Tongue (tissue), 3 donors: ENCODE measurements at places on chromosomes 4 and X. TPM values are rescaled to one million over a fixed set of nuclear protein-coding genes. Genes with fewer than 3 reads are reported as not detected.

Gene HNRNPD
- total RNA-seq: 103 TPM

DNA sequence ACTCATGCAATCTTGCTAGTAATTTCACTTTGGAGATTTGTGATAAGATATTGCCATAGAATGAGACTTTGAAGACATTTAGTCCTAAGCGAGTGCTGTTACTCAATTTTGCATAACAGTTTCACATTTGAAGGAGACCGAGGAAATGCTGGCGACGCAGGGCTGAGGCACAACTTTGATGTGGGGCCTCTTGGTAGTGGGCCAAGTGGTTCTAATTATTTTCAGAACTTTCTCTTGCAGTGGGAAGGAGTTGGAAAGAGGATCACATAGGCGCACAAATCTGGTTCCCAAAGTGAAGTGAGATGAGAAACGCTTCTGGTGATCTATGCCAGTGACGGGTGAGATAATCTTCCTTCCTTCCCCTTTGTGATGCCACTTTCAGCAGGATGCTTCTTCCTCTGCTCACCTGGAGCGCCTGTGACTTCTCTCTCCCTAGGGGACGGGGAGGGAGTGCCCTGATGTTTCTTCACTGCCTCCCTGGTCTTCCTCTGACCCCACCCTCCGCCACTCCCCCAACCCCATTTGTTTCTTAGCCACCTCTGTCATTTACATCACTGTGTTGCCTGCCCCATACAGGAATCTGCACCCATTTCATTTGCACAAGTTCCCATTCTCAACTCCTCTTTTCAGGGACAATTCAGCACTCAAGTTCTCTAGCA, 138.9 kb upstream of the MID1 start:
- DNase-seq: no peak

DNA sequence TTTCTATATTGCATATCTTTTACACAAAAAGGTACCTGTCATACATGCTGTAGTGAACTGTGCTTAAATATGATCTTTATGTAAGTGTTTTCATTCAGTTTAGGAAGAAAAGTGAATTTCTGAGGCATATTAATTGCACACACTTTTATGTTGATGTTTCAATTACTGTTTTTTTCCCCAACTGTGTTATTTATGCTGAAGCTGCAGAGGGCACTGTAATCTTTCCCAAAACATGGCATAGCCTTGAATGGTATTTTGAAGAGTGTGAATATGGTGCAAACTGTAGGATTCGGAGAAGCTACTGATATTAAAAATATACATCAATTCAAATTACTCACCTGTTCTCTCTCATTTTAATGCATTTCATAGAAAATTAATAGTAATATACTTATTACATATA, 6.0 kb upstream of the CENPE start:
- DNase-seq: peak; percentile 49

DNA sequence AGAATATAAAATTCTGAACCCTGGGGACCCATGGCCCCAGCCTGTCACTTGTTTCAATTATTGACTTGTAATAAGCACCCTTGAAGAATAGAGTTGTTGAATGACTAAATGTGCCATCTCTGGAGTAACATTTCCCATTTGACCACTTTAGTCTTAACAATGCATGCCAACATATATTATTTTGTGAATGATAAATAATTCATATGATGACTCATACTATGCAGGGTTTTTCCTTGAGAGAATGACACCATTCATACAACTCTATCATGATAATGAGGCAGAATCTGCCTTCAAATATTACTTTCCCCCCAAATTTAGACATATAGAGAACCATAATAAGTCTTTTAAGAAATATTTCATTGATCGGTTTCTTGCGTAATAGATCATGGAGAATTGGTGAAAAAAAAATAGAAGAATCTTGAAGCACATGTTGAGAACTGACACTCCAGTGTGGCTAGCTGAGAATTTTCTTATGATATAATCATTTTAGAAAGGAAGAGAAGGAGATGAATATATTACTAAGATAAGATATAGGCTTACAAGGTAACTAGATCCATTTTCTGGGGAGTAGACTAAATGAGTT, 404.5 kb downstream of the GRXCR1 start:
- no peak for DNase-seq

- DNase-seq: no peak
Observed at GRCh38 chr4:79298027-79298426, 27.8 kb downstream of the NAA11 start.
